ENCODE measurements at places on chromosomes 7 and 10.

- no peak for DNase-seq
Measured at GRCh38 chr10:12501841-12502525, 152.6 kb downstream of the CAMK1D start.

- no peak for DNase-seq
Measured at GRCh38 chr10:44281089-44281613, 103.7 kb downstream of the CXCL12 start.

GRCh38 chr10:38112159-38112558, 18.0 kb downstream of the ZNF37A start:
- no peak for DNase-seq

- DNase-seq = peak; percentile 7
Measured at GRCh38 chr7:79258826-79259225, 194.6 kb downstream of the MAGI2 start.

DNA sequence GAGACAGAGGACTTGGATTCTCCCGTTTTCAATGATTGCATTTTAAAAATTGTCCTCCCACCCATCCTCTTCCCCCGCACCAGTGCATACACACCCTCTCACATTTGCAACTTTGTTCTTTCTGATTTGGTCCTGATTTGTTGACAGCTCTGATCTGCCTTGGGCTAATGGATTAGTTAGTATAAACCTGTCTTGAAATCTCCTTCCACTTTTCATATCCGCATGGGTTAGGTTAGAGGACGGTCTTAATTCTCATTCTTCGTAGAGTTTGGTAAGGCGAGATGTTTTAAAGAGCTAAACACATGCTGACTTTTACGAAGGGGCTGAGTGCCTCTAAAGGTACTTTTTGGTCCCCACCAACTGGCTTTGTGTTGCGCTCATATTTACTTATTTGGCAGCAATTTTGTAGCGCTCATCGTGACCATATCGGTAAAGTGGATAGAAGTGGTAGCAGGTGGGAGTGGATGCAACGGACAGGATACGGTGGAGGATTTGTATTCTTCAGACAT, 1.1 kb downstream of the AHR start:
- DNase-seq = peak; percentile 18

DNA sequence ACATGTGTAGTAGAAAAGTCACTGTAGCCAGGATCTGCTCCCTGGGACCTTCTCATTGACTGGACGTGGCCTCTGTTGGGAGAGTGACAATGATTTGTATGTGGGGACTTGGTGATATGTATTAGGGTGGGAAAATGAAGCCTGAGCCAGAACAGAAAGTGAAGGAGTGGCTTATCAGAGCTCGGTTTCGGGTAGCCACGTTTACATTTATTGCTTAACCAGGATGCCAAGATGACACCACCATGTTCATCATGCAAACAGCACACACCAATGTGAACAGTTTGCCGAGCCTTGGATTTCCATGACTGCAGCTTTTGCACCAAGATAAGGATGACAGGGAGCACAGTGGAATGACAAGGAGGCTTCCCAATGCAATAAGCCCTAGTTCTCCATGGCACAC, 112.8 kb upstream of the STK17A start:
- no peak for DNase-seq

DNA sequence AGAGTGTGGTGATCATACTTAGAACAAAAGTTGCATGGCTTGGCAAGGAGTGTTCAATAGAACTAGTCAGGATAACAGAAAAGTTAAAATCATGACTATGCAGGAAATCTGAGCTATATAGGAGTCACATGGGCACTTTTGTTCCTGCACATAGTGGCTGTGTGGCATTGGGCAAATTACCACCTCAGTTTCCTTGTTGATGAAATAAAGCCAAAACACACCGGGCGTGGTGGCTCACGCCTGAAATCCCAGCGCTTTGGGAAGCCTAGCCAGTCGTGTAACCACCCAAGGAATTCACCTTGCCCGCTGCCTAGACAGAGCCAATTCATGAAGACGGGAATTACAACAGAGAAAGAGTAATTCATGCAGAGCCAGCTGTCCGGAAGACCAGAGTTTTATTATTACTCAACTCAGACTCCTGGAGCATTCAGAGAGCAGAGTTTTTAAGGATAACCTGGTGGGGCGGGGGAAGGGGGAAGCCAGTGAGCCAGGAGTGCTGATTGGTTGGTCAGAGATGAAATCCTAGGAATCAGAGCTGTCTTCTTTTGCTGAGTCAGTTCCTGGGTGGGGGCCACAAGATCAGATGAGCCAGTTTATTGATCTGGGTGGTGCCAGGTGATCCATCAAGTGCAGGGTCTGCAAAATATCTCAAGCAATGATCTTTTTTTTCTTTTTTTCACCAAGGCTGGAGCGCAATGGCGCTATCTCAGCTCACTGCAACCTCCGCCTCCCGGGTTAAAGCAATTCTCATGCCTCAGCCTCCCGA, 6.4 kb upstream of the MKRN1 start:
- no peak for DNase-seq

- DNase-seq = no peak
Measured at GRCh38 chr10:43739161-43739560, 90.5 kb upstream of the ZNF32 start.

DNA sequence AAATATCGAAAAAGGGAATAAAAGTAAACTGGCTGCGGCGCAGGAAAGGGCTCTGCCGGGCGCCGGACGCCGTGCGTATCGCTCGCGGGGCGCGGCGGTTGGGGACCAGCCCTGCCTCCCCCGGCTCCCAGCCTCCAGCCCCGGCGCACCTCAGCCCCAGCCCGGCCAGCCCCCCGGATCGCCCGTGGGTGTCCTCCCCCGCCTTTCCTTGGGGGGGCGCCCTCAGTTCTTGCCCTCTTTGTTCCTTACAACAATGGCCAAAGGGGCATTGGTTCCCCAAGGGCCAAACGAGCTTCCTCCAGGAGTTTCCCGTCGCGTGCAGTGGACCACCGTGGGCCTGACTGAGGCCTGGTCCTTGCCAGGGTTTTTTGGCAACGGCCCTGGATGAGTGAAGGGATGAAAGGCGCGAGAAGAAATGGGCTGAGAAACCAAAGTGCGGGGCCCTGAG, 1.2 kb downstream of the MACROH2A2 start:
- no peak for DNase-seq

- no peak for DNase-seq
Measured at GRCh38 chr7:55473932-55474331, 98.4 kb downstream of the VOPP1 start.

DNA sequence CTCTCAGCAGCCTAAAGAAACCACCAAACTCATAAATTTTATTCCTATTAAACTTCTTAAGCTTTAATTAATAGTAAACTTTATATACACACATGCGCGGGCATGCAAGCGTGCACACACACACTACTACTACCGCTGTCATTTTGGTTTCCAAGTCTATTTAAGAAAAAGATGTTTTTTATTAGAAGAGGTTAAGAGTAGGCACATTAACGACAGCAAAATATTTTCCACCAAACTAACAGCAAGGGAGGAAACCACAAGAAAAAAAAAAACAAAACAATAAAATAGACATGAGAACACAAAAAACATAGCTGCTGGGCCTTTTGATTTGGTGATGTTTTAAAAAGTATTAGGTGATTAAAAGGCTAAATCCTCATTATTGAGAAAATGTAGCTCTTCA, 28.6 kb downstream of the RTKN2 start:
- DNase-seq = no peak

GRCh38 chr10:49225218-49225876, 37.2 kb upstream of the TMEM273 start:
- peak; percentile 23 for DNase-seq

DNA sequence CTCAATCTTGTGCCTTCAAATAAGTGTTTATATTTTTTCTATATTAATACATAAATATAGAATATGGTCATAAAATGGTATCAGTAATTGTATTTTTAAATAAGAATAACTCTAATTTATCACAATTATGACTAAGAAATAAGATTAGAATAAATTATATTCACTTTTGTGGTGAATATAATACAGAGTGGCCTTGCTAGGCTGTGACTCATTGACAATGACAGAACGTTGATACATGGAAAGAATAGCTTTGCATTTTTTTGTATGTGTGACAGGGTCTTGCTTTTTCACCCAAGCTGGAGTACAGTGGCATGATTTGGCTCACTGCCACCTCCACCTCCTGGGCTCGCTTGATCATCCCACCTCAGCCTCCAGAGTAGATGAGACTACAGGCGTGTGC, 47.8 kb upstream of the PCLO start:
- DNase-seq = no peak

GRCh38 chr7:75039166-75039565, 34.4 kb downstream of the RCC1L start:
- no peak for DNase-seq

DNA sequence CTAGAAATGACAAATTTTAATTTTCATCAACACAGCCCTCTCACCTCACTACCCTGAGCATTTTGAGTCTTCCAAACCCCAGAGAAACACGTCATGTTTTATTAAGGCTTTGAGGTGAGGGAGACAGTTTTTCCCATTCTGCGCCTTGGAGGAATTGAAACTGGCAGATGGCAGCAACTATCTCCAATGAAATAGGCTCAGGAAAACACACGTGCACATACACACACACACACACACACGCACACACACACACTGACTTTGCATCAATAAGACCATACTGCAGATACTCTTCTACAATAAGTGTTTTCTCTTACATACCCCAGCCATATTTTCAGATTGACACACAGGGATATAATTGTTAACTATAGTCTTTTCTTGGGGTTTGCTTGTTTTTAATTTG, 3.2 kb upstream of the SFTPA2 start:
- DNase-seq = no peak

GRCh38 chr7:129279757-129280156, 54.9 kb downstream of the AHCYL2 start:
- DNase-seq = no peak

- no peak for DNase-seq
Measured at GRCh38 chr7:69411466-69411865, 186.8 kb upstream of the AUTS2 start.

DNA sequence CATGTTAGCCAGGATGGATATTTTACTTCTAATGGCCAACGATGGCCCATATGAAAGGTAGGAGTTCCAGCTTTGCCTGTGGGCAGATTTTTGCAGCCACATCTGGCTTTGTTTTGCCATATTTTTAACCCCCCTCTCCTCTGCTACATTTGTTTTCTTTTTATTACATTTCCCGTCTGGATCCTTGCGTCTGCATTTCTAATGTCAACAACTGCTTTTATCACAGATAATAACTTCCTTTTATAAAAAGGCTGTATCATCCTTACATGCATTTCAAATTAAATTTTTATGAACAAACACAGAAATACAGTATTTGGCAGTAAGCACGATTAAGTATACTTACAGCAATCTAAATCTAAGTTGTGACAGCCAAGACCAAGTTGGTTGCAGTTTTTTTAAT, 156.0 kb downstream of the BAMBI start:
- DNase-seq = no peak

- no peak for DNase-seq
Measured at GRCh38 chr10:64329510-64329909, 808.3 kb downstream of the REEP3 start.

GRCh38 chr10:78979938-78980337, 88.8 kb upstream of the ZMIZ1 start:
- DNase-seq = no peak

- DNase-seq = no peak
Measured at GRCh38 chr7:95095259-95095965, 188.0 kb downstream of the PPP1R9A start.

DNA sequence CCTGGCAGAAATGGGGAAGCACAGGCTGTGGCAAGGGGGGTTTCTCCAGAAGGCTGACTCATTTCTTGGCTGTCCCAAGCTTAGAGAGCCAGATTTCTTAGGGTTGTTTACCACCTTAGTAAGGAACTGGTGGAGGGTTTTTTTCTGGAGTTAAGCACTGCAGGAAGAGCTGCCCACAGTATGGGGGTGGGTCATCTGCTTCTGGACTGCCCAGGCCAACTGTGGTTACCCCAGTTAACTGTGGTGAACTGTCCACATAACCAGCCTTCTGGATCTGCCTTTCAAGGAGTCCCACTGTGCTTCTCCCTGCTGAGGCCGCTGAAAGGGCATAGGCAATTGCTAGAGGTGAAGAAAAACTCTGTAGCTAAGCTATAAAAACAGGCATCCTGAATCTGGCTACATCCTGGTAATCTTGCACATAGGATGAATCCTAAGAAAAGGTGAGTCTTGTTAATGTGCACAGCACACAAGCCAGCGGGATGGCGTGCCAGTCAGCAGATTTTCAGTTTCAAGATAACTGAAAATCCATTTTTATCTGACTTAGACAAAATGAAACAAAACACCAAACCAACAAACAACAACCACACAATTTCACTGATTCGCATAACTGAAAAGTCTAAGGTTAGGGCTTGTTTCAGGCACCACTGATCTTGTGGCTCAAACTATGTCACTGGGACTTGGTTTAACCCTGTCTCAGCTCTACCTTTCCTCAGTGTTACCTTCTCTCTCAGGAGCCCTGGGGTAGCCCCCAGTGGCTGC, 21.6 kb upstream of the TSPAN33 start:
- peak; percentile 96 for DNase-seq

GRCh38 chr7:84314263-84314662, 119.7 kb upstream of the SEMA3A start:
- no peak for DNase-seq

- DNase-seq = no peak
Measured at GRCh38 chr10:77667426-77668324, 30.1 kb upstream of the KCNMA1 start.

DNA sequence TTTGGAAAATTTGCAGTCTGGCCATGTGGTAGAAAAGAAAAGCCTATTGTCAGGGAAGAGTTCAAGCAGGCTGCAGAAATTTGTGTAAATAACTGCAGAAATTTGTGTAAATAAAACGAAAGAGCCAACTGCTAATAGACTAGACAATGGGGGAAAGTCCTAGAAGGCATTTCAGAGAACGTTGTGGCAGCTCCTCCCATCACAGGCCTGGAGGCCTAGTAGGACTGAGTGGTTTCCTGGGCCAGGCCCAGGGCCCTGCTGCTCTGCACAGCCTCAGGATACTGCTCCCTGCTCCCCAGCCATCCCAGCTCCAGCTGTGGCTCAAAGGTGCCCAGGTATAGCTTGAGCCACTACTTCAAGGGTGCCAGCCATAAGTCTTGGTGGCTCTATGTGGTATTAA, 50.9 kb downstream of the RSBN1L start:
- DNase-seq = no peak

- no peak for DNase-seq
Measured at GRCh38 chr10:131677671-131678070, 223.1 kb upstream of the PPP2R2D start.

DNA sequence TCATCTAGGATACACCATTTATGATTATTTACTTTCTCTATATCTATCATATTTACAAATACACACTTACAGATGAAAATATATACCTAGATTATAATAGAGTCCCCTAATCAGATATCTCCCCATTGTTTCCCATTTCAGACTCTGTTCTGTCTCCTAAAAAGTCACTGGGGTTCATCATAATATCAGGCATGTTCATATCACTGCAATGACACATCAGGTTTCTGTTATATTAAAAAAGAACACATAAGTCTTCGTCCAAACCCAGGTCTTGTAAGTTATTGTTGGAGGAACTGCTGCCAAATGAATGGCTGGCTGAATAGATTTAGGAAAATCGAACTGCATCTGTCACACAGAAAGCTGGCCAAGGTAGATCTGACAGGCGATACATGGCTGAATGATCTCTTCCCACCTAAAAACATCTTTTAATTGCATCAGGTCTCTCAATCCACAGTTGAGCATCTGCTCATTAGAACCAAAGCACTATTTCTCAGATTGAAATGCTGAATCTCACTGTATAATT, 178.7 kb downstream of the CACNA2D1 start:
- DNase-seq = no peak

GRCh38 chr10:77594471-77594783, 43.2 kb downstream of the KCNMA1 start:
- no peak for DNase-seq

Measured in inflammatory macrophage (primary cell).